NCI-H1048 (cell line): ENCODE measurements at places on chromosomes 6 and 20.

DNA sequence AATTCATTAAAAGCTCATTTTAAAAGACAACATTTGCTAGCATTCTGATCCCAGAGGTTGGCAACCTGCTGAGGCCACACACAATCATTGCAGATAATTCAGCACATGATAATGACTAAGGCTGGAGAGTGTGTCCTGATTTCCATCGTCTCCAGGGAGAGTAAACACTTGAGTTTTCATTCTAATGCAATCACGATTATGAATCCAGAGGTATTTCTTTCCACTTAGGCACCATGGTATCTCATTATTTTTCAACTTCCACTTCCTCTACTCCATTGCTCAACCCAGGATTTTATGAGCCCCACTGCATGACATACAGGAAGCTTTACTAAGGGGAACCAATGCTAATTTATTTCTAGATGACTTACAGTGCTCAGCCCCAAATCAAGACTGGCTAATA, 273.8 kb upstream of the AGPAT4 start:
- no peak for DNase-seq

DNA sequence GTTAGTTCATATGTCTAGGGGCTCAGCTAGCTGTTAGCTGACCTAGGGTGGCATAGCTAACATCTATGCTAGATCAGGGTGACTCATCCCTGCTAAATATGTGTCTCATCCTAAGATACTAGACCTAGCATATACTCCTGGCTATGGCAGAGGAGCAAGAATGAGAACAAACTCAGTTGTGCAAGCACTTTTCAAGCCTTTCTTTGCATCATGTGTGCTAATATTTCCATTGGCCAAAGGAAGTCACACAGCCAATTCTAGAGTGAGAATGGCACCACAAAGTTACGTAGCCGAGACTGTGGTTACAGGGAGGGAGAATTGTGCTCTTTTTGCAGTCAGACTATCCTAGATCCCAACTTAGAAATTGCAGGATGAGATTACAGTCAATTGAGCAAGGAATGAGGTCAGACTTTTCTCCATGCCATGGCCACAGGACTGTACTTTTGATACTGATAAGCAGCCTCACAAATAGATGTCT, 78.7 kb downstream of the PLCB4 start:
- DNase-seq: no peak

- DNase-seq: no peak
Measured at GRCh38 chr20:58145506-58146080, 82.9 kb downstream of the ANKRD60 start.

DNA sequence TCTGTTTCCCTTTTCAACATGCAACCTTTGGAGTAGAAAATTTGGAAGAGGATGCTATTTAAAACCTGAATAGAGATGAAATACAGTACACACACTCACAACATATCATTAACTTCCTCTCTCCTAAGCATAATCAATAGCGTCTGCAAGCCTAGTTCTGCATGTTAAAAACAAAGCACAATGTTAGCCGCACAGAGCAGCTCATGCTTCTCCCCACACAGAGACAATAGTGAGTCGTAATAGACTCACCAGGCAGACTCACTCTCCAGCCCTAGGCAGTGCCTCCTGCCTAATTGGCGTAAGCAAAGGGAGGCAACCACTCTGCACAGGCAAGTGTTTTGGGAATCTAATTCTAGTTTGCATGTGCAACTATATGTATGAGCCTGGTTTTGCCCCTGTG, 45.8 kb upstream of the ARID1B start:
- DNase-seq: no peak

- no peak for DNase-seq
Measured at GRCh38 chr6:66788579-66788978, 1081.6 kb upstream of the EYS start.

DNA sequence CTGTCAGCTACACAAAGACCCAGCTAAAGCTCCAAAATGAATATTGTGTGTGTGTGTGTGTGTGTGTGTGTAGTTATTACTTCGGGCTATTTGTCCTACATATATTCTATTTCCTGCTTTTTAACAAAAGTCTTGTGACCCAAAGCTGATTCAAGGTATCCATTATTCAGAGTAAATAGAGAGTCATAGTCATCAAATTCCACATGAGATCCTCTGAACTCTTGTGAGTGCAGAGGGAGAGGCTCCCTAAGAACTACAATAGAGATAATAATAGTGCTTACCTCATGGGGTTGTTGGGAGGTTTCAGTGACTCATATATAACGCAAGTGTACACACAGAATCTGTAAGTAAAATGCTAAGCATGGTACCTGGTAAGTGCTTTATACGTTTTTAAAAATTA, 95.6 kb upstream of the SHLD1 start:
- DNase-seq: no peak

GRCh38 chr6:101826678-101827077, 433.2 kb downstream of the GRIK2 start:
- no peak for DNase-seq

DNA sequence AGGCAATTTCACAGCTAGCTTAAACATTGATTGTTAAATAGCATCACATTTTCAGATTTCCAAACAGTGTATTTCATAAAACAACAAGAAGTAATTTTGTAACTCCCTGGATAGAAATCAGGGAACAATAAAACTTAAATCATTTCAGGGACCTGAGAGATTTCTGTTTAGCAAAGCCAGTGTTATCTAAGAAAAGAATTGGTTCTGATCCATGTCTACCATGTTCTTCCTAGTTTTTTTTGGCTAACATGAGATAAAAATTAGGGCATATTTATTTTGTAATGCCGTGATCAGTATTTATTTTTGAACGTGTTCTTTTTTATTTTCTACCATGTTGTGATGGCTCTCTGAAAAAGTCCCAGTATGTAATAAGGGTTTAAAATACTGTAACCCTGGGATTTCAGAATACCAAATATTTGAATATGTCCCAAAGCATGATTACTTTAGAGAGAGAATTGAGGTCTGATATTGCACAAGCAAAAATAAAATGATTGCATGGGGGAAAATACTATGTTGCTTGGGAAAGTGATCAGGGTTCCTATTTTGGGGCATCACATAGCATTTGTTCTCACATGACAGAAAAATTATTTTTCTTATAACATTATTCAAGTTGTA, 188.7 kb upstream of the CEP162 start:
- DNase-seq: no peak

DNA sequence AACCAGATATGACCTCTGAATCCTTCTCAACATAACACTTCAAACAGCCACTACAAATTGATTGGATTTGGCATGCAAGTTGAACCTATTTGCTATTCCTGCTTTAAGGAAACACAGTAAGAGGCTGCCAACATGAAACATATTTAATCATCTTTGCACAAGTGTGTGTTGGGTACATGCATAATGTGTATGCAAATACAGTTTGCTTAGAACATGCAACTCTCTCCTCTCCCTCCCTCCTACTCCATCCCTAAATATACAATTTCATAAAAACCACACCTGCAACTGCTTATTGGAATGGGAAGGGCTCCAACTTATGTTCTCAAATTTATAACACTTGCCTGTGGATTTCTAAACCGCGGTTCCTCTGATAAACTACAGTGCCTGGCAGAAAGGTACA, 71.5 kb downstream of the CD83 start:
- DNase-seq: no peak

GRCh38 chr20:47328129-47328528, 28.4 kb downstream of the ZMYND8 start:
- DNase-seq: no peak

- no peak for DNase-seq
Measured at GRCh38 chr6:116011520-116011919, 49.2 kb downstream of the FRK start.

- peak; percentile 45 for DNase-seq
Measured at GRCh38 chr6:169252505-169253189, 999 bp downstream of the THBS2 start.

GRCh38 chr6:74997646-74998045, 208.2 kb downstream of the COL12A1 start:
- DNase-seq: no peak

DNA sequence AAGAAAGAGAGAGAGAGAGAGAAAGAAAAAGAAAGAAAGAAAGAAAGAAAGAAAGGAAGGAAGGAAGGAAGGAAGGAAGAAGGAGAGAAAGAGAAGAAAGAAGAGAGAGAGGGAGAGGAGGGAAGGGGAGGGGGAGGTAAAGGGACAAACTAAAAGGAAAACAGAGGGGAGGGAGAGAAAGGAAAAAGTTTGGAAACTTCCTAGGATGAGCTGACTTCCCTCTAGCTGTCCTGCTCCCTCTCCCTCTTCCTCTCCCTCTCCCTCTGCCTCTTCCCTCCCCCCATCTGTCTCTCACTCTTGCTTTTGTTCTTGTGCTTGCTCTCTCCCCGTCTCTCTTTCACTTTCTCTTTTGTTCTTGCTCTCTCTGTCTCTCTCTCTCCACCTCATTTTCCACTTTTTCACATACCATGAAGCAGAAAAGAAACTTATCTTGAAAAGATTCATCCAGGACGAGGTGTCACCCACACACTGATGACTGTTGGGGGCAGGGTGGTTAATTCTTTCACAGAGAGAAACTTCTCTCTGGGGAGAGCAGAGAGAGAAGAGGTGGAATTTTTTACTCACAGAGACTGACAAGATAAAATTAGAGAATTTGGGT, 56.4 kb upstream of the DUSP22 start:
- no peak for DNase-seq

DNA sequence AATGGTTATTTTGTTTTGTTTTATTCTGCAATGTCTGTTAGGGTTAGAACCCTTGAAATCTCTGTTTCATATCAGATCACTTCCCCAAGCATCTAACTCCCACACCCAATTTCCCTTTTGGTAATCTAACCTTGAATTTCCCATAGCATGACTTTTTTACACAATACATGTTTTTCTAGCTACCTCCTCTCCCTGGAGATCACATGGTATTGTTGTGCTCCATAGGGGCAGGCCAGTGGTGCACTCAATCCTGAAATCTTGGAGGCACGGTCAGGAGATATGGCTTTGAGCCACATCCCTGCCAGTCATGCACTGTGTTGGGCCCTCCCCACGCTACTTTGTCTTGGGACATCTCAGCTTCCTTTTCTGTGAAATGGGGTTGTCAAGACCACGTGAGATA, 36.7 kb upstream of the NNAT start:
- no peak for DNase-seq

DNA sequence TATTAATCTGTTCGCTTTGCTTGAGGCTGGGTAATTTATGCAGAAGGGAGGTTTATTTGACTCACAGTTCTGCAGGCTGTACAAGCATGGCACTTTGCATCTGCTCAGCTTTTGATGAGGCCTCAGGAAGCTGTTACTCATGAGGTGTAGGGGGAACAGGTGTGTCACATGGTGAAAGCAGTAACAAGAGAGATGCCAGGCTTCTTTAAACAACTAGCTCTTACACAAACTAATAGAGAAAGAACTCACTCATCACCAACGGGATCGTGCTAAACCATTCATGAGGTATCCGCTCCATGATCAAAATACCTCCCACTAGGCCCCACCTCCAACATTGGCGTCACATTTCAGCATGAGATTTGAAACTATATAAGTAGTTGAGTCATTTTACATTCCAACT, 34.4 kb upstream of the GCLC start:
- no peak for DNase-seq

GRCh38 chr6:68559070-68559469, 76.0 kb upstream of the ADGRB3 start:
- no peak for DNase-seq

DNA sequence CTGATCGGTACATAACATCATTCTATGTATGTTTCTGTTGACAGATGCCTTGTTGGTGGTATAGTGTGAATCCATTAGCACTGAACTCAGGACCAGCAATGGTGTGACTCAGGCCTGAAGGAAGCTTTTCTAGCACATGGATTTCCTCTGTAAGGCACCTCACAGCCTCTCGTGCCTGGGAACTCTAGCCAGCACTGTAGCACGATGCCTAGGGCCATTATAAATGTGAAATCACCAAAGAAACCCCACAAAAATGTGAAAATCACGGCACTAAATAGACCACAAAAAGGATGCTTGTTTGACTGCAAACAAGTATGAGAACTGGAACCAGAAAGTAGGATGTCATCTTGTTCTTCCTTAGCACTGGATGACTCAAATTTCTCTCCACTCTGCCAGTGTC, 63.7 kb upstream of the NKX2-2 start:
- DNase-seq: no peak

DNA sequence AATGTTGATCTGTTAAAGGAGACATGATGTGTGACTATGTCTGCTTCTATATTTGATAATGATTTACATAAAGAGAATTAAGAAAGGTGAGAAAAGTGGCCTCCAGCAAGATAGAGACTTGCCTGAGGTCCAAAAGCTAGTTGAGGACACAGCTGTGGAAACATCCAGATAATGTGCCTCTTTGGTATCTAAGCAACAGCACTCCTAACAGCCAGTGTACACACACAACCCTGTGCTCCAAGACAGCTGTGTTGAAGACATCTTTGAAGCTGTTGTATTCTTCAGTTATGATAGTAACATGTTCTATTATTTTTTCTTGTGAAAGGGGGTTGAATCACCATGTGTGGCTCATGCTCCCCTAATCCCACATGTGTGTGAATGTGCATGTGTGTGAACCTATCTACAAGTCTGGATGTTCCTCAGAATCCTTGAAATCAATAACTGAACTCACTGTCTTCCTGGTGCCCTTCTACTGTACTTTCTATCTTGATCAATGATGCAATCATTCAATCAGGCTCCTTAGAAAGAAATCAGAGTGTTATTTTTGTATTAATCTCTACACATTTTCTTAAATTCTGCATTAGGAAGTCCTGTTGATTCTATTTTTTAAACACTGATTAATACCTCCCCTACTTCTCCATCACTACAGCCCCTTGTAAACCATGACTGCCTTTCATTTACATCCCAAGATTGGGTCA, 116.7 kb upstream of the SSTR4 start:
- no peak for DNase-seq

DNA sequence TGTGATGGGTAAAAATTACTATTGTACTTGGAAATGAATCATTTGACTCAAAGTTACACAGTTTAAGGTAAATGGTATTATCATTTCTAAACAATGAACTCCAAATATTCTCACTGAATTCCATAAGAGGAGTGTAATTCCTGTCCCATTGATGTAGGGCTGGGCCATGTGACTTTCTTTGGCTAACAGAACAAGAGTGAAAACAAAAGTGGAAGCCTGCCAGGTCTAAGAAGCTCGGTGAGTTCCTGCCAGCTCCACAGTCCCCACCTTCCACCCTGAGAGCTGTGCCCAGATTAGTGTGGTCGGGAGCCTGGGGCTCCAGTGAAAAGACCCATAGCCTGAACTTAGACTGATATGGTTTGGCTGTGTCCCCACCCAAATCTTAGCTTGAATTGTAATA, 24.6 kb downstream of the TBXT start:
- DNase-seq: no peak

DNA sequence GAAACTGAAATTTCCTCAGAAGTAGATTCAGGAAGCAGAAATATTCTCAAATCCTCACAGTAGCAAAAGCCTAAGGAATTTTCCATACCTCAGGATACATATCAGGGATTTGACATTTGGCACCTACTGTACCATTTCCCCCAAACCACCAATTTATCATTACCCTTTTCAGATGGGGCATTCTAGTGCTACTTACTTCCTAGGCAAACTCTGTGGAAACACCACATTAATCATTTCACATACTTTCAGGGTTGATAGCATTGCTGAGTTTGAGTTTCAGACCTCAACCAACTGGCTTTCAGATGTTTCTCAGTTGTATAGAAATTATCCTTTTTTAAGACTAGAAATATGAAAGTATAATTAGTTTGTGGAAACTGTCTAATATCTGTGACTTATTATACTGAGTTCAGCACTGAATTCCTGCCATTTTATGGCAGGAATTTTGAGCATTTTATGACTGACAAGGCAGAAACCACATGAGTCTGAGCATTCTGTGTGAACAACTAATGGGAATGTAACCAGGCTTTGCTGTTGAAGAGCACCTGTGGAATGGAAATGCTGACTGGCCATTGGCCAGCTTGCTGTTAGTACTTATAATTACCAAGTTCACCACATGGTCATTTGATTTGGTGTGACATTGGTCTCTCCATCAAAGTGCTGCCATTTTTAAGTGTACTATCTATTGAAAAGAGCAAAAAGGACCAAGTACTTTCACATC, 35.1 kb upstream of the IRAK1BP1 start:
- DNase-seq: no peak
